Adrenal gland (tissue), 19 donors: ENCODE measurements at places on chromosomes 3 and 15. TPM values are rescaled to one million over a fixed set of nuclear protein-coding genes. Genes with fewer than 3 reads are reported as not detected.

GRCh38 chr3:115074502-115074901, 72.6 kb downstream of the ZBTB20 start:
- DNase-seq: no peak

DNA sequence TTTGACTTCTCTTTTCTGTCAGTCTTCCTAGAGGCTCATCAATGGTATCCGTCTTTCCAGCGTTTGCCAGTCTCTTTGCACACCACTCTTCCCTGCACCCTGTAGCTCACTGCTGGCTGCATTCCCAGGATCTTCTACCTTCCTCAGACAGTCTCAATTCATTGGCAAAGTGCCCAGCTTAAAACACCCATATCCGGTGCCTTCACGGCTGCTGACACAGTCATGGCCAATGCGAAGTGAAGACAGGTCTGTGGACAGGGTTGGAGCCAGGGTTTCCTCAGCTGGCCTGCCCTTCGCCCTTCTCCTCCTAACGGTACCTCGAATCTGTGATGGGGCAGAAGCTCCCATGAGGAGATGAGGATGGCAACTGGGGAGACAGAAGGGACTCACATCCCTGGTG, 36.1 kb downstream of the PTH1R start:
- peak; percentile 80 for DNase-seq

- no peak for DNase-seq
Measured at GRCh38 chr3:81764002-81764401, 2.6 kb upstream of the GBE1 start.

DNA sequence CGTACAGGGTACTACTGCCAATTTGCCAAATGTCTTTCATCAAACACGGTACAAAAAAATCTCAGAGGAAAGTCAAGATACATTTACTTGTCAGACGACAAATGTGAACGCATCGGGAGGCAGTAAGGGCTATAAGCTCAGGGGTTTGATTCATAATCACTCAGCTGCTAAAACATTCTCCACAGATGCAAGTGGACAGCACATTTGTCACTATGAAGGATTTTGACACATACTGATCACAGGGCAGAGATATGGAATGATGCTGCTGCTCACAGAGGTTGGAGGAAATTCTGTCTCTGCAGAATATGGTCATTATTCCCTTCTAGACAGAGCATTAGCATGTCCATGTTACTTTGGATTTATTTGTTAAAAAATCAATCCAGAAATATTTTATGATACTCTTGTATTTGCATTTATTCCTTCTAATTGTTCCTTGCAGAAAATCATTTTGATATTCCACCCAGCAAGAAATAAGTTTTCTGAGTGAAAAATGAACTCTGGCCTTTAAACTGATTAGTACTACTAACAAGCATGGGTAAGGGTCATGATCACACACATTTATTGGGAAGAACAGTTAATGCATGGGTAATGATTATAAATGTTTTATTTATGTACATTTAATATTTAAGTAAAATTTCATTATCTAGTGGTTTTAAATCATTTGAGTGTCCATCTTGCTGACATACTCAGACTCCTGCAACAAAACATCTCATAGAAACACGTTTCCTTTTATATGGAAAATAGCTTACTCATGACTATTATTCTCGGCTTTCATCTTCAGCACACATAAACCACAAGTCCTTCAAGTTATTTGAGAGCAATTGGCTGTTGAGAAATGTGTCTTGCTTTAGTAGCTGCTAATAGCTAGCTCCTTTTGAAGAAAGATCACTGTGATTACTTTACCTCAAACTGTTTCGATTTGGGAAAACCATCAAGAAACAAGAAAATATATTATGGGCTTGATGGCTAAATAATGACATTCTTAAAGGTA, 559.3 kb downstream of the MECOM start:
- no peak for DNase-seq

- no peak for DNase-seq
Measured at GRCh38 chr3:177554895-177555759, 357.8 kb upstream of the TBL1XR1 start.

The ZIC4 gene
- total RNA-seq: not detected

- DNase-seq: no peak
Measured at GRCh38 chr15:50825946-50826345, 60.4 kb upstream of the SPPL2A start.

DNA sequence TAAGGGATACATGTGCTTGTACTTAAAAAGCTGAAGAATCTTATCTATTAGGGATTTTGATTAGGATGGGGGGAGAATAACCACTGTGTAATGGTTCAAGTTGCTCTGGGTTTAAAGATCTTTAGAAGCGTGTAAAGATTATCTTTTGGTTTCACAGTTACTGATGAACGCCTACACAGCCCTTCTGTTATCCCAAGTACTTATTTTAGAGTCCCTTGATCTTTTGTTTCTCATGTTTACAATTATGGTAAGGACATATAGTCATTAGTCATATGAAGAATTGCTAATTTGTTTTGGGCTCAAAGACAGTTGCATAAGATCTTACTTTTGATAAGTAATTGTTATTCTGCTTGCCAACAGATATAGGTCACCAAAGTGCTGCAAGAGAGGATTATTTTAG, 160.1 kb downstream of the PLCL2 start:
- DNase-seq: no peak

The IL12A gene
- 2.8 TPM for total RNA-seq

DNA sequence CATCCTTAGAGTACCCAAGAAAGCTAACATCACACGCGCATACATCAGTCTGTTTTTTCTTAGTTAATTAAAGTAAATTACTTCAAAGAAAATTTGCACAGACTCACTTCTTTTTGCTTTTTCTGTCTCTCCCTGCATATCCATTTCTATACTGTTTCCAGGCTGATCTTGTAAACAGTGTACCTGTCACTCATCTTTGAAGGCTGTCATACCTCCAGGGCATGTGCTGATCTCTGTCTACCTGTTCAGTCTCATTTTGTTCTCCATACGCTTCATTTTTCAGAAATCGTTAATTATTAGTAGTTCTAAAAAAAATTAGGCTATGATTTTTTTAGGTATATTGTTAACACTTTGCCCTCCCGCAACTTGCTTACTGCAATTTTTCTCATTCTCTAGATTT, 313.9 kb upstream of the ROBO2 start:
- DNase-seq: no peak

- DNase-seq: no peak
Measured at GRCh38 chr3:117105686-117106085, 396.1 kb downstream of the TUSC7 start.

The P2RY14 gene
- total RNA-seq: 0.28 TPM

DNA sequence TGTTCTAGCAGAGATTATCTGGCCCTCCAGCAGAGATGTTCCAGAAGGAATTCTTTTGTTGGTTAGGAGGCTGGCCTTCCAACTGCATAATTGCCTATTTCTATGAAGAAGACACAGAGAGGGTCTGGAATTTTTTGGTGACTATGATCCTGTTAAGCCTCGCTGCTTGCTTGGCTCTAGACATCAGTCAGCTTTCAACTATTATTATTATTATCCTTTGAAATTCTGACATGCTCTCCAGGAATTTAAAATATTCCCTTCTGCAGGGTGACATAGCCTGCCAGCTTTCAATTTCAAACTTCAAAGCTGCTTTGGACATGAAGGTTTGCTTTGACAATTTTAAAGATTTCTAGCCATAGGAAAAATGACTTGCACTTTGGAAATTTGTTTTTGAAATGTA, 26.3 kb upstream of the ZNF148 start:
- no peak for DNase-seq

DNA sequence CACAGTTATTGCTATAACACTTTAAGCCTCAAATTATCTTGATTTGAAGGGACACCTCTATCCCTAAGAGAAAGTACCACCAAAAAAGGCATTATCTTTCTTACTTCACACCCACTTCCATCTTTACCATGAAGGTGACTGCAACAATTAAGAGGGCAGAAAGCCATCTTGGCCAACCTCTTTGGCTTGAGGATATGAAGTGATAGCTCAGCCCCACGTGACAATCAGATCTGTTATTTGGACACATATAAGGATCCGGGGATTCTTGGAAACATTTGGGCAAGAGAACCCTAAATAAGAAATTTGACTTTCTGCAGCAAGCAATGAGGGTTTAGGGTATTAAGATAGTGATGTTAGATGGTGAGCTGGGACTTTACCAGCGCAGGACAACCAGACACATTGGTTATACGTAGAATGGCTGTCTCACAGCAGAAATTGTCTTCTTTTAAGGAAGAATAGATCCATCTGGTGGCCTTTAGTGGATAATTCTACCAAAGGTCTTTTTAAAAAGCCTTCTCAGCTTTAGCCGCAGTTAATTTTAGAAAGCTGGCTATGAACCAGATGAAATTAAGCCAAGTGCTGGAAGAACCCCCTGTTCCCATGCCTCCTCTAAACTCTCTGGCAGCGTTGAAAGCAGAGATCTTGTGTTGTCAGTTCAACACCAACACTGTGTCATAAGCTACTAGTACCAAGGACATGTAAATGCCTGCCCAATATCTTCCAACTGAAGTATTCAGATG, 12.3 kb downstream of the HCLS1 start:
- peak; percentile 48 for DNase-seq

The SEMA3B gene
- 468 TPM for total RNA-seq

DNA sequence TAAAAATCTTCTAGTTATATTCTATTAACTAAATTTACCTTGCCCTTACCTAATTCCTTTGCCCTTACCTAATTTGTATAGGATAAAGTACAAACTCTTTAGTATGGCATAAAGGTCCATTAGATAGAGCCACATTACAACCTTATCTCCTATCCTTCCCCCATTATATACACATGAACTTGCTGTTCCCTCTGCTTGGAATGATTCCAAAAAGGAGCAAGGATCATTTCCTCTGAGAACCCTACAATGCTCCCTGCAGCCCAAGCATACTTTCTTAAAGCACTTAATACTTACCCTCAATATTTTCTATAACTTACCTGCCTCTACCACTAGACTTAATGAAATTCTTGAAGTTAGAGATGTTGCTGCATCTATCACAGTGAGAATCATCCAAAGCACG, 118.9 kb upstream of the CCDC54 start:
- no peak for DNase-seq

The AGBL1 gene
- not detected for total RNA-seq

GRCh38 chr3:189903562-189904250, 217.0 kb downstream of the P3H2 start:
- DNase-seq: no peak

- peak; percentile 61 for DNase-seq
Measured at GRCh38 chr15:77634266-77634962, 1.7 kb upstream of the LINGO1 start.

DNA sequence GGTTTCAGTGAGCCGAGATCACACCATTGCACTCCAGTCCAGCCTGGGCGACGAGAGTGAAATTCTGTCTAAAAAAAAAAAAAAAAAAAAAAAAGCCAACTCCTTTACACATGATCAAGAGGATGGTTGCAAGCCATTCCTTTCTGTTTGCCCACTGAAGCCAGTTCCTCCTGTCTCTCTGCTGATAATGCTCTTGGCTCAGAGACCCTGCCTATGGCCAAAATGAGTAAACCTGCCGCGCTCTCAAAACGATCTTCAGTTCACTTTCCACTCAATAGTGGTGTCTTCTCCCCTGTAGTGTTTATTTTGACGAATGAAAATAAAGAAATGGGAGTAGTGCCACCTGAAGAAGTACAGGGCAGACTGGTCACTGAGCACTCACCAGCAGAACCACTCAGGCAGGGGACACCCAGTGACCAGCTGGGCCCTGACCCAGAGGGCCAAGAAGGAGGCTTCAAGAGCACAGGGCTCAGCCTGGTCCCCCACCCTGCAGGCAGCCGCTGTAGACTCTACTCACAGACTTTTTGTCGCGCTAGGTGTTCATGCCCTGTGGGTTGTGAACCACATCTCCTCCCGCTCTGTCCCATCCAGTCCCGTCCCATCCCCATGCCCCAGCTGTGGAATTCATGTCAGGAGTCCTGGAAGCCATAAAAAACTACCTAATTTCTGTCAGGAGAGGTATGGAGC, 23.6 kb downstream of the GRAMD2A start:
- no peak for DNase-seq

The CCDC9B gene
- 41.0 TPM for total RNA-seq

The SPINK8 gene
- total RNA-seq: not detected

- DNase-seq: no peak
Measured at GRCh38 chr3:76943058-76943457, 96.8 kb upstream of the ROBO2 start.

- no peak for DNase-seq
Measured at GRCh38 chr3:10408680-10409079, 87.8 kb upstream of the SEC13 start.

GRCh38 chr3:43194490-43195114, 88.7 kb upstream of the POMGNT2 start:
- no peak for DNase-seq

The POPDC2 gene
- 3.4 TPM for total RNA-seq
